ENCODE measurements at places on chromosomes 11 and 22.

DNA sequence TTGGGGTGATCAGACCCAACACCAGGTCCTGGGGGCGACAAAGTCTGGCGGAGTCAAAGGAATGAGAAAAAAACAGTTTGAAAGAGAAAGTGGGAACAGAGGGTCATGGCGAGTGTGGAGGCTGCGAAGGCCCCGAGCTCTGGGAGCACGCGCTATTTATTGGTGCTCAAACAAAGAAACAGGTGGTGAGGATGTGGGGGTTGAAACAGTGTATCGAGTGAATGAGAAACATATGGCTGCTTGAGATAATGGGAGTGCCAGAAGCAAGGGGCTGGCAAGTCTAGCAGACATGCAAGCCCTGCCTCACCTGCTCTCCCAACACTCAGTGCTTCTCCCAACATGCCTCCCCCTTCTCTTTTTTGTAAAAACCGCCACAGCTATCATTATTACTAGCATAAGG is 7.8 kb upstream of the DUSP18 start:
- DNase-seq, result no peak

GRCh38 chr11:35289821-35290220 is 129.5 kb downstream of the SLC1A2 start:
- no peak for DNase-seq

DNA sequence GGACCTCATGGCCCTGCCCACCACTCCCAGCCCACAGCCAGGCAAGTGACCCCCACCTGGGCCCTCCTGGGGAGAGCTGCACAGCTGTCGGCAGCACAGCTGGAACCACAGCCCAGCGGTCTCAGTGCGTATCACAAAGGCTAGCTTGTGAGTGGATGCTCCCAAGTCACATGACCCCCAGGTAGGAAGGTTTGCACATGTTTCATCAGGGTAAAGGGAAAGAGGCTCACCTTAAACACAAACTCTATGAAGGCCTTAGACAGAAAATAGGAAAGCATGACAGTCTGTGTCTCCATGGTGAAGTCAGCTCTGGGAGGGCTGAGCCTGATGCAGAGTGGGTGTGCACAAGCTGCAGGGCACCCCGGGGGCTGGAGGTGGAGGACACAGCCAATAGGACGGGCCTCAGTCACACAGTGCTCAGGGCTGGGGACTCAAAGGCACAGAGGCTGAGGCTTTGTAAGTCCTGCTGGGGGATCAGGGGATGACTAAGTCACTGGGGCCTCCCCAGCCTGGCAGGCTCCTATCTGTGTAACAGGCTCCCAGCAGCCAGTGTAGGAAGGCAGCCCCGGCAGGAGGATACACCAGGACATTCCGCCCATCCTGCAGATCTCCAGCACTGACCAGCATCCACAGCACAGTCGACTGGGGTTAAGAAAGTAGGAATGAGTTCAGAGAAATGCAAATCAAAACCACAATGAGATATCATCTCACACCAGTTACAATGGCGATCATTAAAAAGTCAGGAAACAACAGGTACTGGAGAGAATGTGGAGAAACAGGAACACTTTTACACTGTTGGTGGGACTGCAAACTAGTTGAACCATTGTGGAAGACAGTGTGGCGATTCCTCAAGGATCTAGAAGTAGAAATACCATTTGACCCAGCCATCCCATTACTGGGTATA is 22.0 kb downstream of the CELSR1 start:
- no peak for DNase-seq

- no peak for DNase-seq
Observed at GRCh38 chr11:48047616-48048015, 67.3 kb downstream of the PTPRJ start.

- DNase-seq, result no peak
Observed at GRCh38 chr11:75560644-75561043, 1.4 kb upstream of the SERPINH1 start.

DNA sequence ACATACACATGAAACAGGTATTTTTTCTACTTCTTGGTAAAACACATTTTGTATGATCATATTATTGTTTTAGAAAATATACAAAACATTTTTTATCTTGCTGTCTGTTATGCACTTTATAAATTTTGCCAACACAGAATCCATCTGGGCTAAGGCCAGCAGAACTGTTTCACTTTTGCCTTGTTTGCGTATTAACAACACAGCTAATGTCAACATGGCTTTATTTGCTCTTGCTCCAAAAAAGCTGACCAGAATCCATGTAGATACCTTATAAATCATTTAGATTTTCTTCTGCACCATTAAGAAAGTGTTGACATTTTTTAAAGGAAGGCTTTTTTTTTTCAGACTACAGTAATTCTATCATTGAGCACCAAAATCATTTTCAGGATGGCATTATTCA is 58.1 kb upstream of the PGR start:
- DNase-seq, result no peak

DNA sequence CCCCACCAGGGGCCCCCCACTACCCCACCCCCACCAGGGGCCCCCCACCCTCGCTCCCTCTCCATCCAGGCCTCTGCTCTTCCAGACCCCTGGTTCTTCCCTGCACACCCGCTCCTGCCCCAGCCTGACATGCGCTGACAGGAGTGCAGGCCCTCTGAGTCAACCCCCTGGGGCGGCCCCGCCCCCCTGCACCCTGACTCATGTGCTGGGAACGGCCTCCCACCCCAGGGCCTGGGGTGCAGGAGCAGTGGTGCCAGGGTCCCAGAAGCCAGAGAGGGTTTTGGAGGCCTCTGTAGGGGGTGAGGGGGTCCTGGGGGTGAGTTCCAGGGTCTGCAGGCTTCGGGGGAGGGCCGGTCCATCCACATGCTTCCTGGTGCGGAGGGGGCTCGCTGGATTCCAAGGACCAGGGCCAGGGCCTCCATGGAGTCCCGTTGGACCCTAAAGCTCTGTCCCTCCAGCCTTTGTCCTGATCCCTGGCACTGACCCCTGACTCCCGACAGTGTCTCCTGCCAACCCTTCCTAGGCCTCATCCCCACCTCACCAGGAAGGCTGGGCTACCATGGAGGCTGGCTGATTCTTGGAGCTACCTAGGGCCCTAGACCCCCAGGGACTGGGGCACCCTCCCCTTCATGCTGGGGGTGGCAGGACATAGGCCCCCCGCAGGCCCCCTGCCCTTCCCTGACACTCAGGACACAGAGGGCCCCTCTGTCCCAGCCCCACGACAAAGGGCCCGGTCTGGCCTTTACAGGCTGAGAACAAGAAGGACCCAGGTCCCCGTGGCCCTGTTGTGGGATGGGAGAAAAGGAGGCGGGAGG is 583 bp upstream of the PKP3 start:
- no peak for DNase-seq

- DNase-seq, result no peak
Observed at GRCh38 chr22:28054819-28055208, 135.8 kb upstream of the PITPNB start.

GRCh38 chr22:22702237-22703202 is 58.1 kb downstream of the GGTLC2 start:
- no peak for DNase-seq

- DNase-seq, result no peak
Observed at GRCh38 chr11:65353900-65354264, 669 bp upstream of the TIGD3 start.

GRCh38 chr22:30169002-30169401 is 77.6 kb downstream of the LIF start:
- no peak for DNase-seq

- no peak for DNase-seq
Observed at GRCh38 chr11:60378354-60378753, at the start of gene MS4A7. TSS of gene MS4A7 (plus strand) at chr11:60378532. CDS start at chr11:60383142, 4,610 bp downstream.

- DNase-seq, result no peak
Observed at GRCh38 chr11:134579724-134580609, 167.9 kb upstream of the B3GAT1 start.

GRCh38 chr11:32583459-32584271 is at the start of gene EIF3M:
TSS of gene EIF3M (plus strand) at chr11:32583831. CDS start at chr11:32583888, 57 bp downstream.
- peak; percentile 95 for DNase-seq

DNA sequence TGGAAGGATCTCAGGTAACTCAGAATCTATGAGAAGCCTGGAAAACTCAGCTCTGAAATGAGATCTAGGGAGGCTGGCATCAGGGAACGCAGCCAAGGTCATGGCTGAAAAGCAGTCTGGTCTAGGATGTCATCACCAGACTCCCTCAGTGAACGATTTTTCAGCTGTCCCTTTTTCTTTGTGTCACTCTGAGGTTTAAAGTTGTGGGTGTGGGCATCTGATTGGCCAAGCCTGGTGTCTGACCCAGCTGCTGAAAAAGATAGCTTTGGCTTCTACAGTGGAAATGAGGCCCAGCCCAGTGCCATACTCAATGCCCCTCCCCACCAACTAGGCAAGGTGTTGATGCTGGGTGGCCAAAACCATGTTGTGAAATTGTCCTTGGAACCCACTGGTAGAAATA is 14.5 kb downstream of the RPS3 start:
- DNase-seq, result no peak

- DNase-seq, result no peak
Observed at GRCh38 chr11:660281-660680, 23.2 kb downstream of the DRD4 start.

DNA sequence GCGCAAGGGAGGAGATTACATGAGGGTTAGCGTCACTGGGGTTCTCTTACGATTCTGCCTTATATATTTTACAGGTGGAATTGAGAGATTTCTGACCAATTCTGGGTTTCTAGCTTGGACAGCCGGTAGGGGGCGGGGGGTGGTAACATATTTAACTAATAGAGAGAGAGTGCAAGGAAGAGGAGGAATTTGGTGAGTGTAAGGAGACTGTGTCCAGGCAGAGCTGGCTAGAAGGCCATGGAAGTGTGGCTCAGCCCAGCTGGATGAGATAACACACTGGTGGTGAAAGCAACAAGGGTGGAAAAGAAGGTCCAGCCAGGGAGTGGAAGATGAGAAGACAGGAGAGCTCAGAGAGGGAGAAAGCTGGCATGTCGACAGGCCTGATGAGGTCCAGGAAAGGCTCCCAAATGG is 56.5 kb downstream of the ST3GAL4 start:
- DNase-seq, result no peak

DNA sequence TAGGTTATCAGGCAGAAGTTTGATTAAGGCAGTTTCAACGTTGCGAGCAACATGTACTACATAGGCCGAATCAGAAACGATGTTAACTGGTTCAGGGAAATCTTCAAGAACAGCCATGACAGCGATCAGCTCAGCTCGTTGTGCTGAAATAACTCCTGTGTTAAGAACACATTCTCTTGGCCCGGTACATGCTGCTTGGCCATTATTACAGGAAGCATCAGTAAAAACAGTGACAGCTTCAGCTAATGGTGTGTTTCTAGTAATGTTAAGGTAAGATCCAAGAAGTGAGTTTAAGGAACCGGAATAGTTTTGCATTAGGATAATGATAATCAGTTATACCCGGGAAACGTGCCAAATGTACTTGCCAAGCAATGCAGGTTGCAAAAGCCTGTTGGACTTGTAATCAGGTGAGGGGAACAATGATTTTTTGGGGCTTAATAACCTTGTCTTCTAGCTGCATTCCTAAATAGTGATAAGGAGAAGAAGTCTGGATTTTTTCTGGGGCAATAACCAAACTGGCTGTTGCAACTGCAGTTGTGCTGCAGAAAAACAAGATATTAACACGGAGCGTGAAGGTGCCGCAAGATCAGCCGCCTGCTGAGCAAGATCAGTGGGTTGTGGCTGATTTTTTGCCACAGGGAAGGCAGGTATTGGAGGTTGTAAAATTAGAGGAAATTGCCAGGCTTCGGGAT is 14.3 kb downstream of the OR52K1 start:
- no peak for DNase-seq

DNA sequence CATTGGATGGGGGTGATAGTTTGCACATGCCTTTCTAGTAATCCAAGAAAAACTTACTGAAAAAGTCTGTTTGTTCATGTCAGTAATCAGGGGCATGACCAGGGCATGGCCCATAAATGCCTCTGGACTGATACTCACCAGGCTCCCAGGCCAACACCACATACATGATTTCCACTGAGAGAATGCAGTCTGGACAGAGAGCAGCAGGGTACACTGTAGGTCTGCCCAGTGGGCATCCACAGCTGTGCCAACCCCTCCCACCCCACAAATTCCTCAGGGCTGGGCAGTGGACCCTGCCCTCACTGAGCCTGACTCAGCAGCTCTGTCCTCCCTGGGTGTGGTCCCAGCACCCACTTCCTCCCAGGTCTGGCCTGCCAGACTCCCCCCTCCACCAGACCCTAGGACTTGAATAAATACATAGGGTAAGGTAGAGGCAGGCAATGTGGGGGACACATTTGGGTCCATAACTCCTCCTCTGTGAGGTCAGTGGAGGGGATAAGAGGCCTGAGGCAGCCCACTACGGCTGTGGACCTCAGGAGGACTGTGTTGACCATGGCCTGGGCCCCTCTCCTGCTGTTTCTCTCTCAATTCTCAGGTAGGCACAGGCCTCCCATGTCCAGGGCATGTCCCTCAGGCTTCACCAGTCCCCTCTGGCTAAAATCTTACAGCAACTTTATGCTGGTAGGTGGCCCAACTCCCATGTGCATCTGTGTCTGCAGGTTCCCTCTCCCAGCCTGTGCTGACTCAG is 92.2 kb upstream of the TOP3B start:
- DNase-seq, result no peak

- DNase-seq, result no peak
Observed at GRCh38 chr22:39478441-39478850, 21.6 kb downstream of the MGAT3 start.

DNA sequence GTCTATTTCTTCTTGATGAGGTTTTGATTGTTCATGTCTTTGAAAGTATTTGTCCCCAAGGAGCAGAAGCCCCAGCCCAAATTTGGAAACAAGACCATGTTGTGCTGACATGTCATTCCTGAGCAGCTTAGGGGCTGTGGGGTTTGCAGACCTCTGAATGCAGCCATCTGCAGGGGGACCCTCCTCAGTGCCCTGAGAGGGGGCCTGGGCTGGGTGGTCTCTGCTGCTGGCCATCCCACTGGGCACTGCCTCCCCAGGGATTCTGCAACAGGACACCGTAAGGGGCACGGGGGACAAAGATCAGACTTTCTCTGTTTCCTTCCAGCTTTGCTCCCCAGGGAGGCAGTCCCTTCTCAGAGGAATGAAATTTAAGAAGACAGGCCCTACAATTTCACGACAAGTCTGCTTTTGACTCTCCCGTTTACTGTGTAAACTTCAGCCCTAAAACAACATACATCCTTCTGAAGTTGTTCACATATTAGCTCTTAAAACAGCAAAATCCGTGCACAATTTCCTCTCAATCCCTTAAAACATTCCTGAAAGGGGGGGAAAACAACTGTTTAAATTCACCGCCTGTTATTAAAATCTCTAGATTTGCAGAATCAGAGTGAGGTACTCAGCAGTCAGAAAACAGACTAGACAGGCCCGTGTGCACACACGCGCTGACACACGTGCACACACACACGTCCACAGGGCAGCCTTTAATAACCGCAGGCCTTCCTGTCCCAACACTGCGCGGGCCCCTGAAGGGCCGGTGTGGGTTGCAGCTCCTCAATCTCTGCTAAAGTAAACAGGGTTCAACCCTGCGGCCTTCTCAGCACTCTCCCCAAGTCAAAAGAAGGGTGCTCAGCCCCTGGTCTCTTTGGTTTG is 109.8 kb downstream of the KCNQ1 start:
- no peak for DNase-seq

All from NCI-H446 treated with DMSO at 0.1 percent for 48 hours (cell line).